IPS DF 19.7 (cell line): ENCODE measurements at places on chromosomes 7 and 10.

DNA sequence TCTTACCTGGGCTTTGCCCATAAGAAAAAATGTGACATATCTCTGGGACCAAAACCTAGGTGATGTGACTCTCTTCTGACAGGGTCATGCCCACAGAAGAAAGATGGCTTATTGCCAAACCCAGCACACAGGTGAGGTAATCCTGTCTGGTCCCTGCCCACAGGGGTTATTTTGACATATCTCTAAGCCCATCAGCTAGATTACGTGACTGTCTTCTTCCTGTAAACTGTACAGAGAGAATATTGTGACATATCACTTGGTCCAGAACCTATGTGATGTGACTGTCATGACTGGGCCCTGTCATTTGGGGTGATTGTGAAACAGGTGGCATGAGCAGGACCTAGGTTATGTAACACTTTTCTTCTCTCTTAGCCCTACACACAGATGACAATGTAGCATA, 48.8 kb upstream of the ZNF680 start:
- DNase-seq = no peak

DNA sequence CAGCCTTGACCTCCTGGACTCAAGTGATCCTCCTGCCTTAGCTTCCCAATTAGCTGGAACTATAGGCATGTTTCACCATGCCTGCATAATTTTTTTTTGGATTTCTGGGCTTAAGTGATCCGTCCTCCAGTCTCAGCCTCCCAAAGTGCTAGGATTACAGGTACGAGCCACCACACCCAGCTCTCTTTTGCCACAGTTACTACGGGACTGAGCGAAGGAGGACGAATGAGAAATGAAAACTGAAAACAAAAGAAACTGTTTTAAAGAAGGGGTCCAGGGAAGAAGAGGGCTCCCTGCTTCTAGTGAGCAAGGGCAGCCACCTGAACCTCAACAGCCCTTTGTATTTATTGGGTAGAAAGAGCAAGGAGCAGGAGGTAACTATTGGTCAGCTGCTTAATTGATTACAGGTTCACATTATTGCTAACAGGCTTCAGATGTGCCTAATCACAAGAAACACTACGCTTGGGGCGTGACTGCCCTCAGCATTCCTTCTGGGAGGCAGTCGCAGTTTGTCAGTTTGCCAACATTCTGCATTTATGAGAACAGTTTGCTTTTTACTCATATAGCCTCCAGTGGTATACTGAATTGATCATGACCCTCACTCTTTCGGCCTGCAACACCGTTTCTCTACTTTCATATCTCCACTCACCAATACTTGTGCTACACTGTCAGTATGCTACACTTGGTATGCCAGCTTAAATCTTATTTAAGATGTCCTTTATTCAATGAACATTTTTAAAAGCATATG, 676.8 kb downstream of the DNAJB9 start:
- no peak for DNase-seq

DNA sequence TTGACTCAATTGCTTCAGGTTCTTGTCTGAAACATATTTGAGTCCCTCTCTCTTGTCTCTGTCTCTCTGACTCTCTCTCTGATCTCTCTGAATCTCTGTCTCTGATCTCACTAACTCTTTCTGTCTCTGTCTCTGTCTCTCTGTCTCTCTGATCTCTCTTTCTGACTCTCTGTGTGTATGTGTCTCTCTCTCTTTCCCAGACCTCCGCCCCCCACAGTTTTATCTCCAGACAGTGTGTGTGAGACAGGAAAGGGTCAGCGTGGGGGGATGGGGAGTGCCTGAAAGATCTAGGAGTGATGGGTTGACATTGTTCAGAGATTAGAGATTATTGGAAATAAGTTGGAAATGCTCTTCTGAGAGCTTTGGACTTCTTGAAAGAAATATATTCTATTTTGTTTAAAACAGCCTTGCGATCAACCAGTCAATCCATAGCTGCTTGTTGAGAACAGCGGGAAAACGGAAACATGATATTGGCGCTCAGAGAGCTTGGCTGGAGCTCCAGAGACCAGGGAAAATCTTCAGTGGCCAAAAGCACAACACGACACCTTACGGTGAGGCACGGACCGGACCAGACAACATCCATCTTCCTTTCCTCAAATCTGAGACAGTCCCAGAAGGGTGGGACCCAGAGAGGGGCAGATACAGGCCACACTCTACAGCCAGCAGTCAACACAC, 35.5 kb downstream of the CALML3 start:
- DNase-seq = no peak

GRCh38 chr7:12788171-12788570, 100.7 kb downstream of the ARL4A start:
- no peak for DNase-seq

DNA sequence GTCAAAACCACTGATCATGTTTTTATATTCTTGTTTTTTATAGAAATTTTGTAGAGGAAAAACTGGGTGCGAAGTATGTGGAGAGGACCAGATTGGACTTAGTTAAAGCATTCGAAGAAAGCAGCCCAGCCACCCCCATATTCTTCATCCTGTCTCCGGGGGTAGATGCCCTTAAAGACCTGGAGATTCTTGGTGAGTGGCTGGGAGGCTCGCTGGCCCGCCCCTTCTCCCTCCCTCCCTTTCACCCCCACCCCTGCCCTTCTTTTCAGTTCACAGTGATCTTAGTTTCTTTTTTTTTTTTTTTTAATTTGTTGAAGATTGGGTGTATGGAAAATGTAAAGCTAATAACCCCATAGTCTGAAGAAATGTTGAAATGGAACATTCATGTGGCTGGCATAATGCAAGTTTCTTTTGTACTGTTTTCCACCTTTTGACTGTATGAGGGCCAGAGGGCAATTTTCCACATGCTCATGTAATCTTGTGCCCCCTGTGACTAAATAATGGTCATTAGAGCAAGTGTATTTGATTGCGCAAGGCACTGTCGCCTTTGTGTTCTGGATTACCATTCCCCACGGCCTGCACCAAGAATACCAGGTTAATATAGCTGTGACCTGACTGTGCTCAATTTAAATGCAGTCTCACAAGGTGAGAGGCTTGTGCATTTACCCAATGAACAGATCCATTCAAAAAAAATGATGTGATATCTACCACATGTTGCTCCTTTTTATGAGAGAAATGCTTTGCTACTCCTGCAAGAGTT, 77.7 kb downstream of the CDCA7L start:
- no peak for DNase-seq
